T-helper 2 cell (primary cell): ENCODE measurements at places on chromosomes 6 and 20.

- DNase-seq = no peak
Measured at GRCh38 chr6:31718265-31718664, 3.1 kb downstream of the LY6G6D start.

DNA sequence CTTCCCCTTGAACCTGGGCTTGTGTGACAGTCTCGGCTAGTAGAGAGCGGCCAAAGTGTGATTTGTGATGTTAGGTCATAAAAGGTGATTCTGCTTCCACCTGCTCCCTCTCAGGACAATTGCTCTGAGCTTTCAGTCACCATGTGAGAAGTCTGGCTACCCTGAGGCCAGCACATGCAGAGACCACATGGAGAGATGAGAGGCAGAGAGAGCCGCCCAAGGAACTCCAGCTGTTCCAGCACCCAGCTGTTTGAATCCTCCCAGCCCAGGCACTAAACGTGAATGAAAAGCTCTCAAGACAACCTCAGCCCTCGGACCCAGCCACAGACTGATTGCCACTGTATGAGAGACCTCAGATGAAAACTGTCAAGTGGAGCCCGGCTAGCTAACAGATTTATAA, 143.4 kb upstream of the EEF1E1 start:
- no peak for DNase-seq

- DNase-seq = peak; percentile 21
Measured at GRCh38 chr6:97572943-97573342, 289.9 kb upstream of the MMS22L start.

DNA sequence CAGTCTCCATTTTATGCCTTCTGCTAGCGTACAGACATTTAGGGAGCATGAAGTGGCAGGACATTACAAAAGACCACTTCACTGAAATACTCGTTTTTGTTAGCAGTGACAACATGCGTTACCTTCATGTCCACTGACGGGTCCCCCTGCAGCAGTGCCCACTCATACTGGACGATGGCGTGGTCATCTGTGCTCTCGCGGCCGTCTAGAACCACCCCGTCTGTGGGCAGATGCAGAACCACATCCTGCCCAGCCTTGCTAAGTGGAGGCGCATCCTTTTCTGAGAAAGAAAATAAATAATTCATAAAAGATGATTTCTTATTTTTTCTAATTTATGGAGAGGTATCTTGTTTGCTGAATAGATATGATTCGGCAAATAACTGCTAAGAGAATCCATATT, 11.3 kb downstream of the LRP11 start:
- no peak for DNase-seq

DNA sequence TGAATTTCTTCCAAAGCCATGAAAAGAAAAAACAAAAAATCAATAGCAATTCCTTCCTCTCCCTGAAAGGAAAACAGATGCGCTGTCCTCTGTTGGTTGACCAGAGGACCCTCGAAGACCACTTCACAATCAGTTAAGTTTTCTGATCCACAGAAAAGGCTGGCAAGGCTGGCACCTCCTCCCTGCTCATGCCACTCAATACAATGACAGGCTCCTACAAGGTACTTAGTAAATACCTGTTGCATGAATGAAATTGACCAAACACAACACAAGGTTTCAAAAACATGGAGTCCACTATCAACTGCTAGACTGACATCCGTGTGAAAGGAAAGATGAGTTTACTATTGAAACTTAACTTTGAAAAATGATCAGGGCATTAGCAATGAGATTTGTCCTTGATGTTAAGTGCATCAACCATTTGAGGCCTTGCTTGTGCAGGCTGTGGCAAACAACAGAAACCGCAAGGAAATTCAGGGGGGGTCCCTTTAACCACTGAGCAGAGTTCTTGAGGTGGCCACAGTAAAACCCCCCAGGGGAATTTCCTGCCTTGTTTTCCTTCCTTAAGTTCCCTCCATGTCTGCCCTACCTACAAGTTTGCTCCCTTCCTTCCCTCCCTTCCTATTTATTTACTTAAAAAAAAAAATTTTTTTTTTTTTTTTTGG, 27.9 kb upstream of the RTF2 start:
- no peak for DNase-seq

- no peak for DNase-seq
Measured at GRCh38 chr6:9789201-9789600, 625.7 kb downstream of the TFAP2A start.

DNA sequence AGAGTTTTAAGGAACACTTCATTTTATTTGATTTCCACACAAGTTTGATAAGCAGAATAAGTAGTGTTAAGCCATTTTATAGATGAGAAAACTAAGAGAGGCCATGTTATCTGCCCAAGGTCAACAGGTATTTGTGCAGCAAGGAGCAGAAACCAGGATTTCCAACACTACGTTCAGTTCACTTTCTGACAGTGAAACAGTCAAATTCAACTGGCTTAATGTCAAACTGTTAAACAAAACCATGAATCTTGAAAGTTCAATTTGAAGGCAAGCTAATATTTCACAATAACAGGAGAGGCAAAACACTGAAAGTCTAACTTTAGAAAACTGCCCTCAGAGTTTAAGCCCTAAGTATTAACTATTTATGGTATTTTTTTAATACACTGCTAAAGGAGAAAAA, 32.6 kb downstream of the DTNBP1 start:
- no peak for DNase-seq

DNA sequence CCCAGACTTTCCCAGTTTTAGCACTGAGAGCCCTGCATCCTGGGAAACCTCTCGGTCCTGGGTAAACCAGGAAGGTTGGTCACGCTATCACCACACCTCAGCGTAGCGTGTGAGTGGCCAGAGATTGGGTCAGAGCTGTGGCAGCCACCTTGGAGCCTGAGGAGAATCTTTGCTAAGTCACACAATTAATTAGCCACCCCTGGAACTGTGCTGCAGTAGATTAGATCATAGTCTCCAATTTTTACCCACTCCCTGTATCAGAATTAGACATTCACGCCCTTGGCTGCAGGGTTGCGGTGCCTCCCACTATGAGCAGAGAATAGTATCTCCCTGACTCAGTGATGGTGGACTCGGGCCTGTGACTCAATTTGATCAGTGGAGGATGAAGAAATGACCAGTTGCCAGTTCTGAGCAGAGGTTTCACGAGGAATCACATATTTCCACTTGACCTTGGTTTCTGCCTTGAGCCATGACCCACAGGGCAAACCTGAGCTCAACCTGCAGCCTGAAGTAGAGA, 6.0 kb upstream of the PTGIS start:
- DNase-seq = no peak

GRCh38 chr20:10609276-10609675, 64.5 kb downstream of the JAG1 start:
- DNase-seq = no peak

DNA sequence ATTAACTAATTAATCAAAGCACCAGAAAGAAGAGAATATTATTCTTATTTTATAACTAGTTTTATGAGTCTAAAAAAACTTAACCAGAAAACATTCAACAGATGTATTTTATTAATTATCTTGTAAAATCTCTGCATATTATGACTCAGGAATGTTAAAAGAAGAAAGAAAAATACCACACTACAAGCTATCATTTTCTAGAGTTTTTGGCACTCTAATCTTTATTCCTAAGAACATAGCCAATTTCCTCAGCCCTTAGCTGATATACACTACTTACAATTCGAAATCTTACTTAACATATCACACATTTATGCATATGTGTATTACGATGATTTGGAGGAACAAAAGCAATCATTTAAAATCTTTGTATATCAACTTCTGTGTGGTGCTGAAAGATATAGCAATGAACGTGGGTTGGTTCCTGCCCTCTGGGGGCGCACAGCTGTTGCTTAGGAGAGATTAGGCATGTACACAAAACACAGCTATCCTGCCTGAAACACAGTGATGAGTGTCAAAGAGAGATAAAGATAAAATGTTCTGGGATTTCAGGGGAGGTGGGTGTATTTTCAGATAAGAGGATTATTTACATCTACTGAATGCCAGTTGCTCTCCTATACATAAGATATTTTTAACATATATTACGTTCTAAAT, 404.5 kb downstream of the SYNE1 start:
- DNase-seq = no peak

- no peak for DNase-seq
Measured at GRCh38 chr6:134376785-134377184, 58.9 kb upstream of the SGK1 start.

DNA sequence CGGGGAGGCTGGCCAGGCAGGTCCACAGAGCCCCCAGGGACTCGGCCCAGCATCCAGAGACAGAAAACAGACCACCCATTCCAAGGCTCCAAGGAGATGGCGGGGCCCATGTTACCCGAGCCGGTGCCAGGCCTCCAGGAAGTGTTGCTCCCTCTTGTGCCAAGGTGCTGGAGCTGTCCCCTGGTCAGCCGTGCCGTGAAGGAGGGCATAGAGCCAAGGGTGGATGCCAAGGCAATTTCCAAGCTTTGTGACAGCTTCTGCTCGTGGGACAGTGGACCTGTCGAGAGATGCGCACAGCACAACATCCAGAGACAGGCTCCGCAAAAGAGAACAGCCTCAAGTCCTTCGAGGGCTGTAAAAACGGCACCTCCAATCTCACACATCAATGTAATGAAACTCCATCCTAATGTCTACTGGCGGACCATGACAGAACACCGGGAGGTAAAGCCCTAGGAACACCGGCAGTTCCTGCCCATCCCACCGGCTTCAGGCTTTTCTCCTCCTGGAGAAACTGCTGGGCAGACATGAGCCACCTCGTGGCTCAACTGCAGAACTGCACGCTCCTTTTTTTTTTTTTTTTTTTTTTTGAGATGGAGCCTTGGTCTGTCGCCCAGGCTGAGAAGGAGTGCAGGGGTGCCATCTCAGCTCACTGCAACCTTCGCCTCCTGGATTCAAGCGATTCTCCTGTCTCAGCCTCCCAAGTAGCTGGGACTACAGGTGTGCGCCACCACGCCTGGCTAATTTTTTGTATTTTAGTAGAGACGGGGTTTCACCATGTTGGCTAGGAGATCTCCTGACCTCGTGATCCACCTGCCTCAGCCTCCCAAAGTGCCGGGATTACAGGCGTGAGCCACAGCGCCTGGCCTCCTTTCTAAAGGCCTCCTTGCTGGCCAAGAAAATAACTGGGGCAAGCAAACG, 30.9 kb upstream of the AVP start:
- DNase-seq = no peak

GRCh38 chr6:131225959-131226358, 90.7 kb downstream of the AKAP7 start:
- DNase-seq = no peak

GRCh38 chr6:20197251-20197650, 15.0 kb downstream of the MBOAT1 start:
- DNase-seq = no peak

- no peak for DNase-seq
Measured at GRCh38 chr6:63349401-63349800, 29.6 kb upstream of the LGSN start.

GRCh38 chr20:49594143-49594930, 26.4 kb upstream of the PTGIS start:
- no peak for DNase-seq

- DNase-seq = no peak
Measured at GRCh38 chr6:3825331-3825831, 23.8 kb upstream of the FAM50B start.

DNA sequence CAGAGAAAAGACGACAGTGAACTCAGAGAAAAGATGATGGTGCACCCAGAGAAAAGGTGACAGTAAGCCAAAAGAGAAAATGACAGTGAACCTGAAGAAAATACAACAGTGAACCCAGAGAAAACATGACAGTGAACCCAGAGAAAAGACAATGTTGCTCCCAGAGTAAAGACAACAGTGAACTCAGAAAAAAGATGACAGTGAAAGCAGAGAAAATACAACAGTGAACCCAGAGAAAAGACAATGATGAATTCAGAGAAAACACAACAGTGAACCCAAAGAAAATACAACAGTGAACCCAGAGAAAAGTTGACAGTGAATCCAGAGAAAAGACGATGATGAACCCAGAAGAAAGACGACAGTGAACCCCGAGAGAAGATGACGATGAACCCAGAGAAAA, 140.5 kb upstream of the MAP3K4 start:
- DNase-seq = no peak

GRCh38 chr20:36304786-36305495, 1.2 kb upstream of the DLGAP4 start:
- DNase-seq = no peak

DNA sequence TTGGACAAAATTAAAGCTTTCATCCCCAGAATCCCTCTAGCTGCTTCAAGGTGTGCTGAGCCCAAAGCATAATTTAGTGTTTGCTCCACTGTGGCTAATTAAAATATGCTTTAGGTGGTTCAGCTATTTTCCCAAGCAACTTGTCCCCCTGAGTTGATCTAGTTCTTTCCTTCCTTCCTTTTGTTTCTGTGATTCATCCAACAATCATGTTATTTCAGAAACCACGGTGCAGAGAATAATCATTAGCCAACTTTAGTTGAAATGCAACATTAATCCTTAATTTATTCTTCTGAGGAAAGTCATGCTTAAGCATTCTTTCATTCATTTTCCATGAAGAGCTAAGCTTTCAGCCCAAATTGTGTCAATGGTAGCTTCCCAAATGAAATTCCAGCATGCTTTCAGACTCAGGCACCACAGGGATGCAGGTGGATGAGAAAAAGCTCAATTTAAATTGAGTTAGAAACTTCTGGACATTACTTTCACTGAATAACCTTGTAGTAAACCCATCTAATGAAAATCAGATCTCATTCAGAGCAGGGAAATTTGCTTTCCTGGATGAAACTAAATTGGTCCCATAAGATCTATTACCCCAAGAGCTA, 209.0 kb upstream of the NT5E start:
- no peak for DNase-seq

DNA sequence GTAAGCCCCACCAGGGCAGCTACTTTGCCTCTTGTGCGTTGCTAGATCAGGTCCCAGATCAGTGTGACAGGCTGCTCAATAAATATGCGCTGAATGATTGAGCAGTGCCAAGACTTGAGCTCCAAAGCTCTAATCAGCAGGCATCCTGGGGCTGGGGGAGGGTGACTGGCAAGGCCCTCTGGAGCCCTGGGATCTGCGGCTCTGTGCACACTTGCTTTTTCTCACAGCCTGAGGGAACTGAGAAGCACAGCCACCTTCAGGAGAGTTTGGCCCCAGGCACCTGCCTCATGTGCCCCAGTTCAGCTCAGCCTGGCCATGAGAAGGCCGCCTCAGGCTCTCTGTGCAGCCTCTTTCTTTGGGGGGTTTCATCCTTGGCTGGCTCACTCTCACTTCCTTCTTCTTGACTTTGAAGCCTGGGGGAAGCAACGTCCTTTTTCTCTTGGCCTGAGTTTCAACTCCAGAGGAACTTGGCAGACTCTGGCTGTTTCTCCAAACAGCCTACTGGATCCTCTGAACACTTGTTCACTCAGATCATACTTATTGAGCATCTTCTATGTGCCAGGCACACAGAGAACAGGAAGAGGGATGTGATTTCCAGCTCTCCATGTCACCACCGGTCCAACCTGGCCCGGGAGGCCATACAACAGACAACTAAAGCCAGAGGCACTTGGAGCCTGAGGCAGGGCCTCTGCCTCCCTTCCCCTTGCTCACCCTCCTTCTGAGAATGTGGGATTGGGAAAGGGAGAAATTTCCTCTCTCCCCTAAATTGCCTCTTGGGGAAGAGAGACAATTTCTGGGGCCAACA, 114.0 kb downstream of the VEGFA start:
- DNase-seq = no peak

DNA sequence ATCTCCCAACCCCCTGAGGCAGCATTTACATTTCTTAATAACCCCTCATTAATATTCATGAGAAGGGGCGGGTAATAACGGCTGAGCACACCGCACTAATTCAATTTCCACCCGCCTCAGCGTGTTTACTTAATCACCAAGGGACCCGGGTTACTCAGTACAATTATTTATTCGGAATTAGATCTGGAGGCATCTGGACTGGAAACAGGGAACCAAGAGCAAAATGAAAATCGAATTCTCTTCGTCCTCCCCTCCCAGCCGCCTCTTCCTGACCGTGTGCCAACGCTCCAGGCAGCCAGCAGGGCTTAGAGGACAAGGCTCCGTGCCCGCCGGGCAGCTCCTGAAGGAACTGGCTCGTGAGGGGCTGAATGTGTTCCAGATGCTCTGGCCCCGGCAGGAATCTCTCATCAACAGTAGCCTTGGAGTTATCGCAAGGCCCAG, 23.5 kb upstream of the CTNNBL1 start:
- no peak for DNase-seq
